Choroid plexus epithelial cell (primary cell): ENCODE measurements at places on chromosomes 5 and 9.

GRCh38 chr5:98769959-98770208 lies 3.6 kb upstream of the RGMB start:
- DNase-seq = no peak

DNA sequence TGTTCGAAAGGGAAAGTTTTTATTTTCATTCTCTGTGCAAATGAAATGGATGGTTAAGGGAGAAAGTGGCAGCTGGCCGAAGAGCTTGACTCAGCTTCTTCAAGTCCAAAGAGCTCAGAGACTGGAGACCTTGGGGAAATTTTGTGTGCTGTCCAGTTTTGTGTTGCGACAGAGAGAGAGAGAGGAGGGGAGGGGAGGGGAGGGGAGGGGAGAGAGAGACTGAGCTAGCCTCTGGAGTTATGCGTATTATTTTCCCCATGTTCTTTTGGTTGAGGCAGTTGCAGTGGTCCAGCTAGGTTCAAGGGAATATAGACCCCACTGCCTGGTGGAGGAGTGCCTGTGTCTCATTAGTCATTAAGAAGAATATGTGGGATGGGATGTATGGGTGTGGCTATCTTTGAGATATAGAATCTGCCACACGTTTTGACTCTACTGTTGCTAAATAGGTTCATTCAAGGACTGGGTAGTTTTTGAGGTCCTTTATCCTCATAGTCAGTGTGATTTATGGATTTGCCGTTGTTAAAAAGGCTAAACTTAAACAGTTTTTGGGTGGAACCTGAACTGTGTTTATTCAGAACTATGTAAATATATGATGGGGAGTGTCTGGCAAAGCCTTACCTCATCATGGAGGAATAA lies 69.7 kb downstream of the ARHGAP26 start:
- peak; percentile 30 for DNase-seq

- peak; percentile 93 for DNase-seq
Measured at GRCh38 chr9:120394058-120394669, 185.8 kb downstream of the CDK5RAP2 start.

GRCh38 chr5:151195622-151196021 lies 28.3 kb downstream of the CCDC69 start:
- peak; percentile 64 for DNase-seq

GRCh38 chr5:20370061-20370460 lies 382.1 kb upstream of the CDH18 start:
- no peak for DNase-seq

DNA sequence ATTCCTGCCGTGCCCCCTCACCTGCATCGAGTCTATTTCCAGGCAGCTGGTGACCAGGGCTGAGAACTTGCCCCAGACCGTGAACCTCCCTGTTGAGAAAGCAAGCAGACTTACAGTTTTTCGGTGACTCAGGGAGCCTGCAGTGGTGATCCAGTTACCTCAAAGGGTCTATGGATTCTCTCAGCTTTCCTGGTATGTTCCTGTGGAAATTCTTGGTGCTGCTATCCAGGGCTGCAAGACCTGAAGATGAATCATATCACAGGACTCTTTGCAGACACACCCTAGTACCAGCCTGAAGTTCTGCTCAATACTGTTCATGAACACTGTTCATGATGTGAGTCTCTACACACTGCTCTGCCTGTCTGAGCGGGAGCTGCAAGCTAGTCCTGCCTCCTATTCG lies 154.7 kb downstream of the WDR70 start:
- peak; percentile 63 for DNase-seq

- peak; percentile 73 for DNase-seq
Measured at GRCh38 chr9:33510262-33511183, 13.5 kb upstream of the ANKRD18B start.

DNA sequence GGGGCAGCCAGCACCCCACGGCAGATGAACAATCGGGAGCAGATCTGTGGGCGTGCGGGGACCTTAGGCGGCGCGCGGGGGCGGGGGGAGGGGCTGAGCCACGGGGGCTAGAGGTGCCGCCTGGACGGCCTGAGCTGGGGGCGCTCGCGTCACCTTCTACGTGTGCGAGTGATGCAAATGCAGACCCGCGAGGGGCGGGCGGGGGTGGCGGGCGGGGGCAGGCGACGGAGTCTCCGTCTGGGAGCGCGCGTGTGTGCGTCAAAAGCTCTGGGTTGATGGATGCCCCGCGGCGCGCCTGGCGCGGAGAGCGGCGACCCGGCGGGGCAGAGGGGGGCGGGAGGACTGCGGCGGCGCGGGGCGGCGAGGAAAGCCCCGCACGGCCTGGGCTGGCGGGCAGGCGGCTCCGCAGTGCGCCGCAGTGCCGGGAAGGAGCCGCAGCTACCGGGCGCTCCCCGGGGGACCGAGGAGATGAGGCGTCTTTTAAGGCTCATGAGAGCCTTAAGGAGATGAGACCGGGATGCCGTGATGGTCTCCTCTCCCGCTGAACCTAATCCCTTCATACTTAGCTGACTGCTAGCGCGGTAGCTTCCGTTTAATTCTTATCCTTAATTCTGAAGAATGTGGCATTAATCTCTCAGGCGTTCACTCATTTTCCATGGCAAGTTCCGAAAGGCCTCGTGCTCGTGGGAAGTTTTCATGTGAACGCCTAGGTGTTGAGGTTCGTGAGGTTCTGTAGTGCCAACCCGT lies 1.5 kb downstream of the SV2C start:
- DNase-seq = no peak

DNA sequence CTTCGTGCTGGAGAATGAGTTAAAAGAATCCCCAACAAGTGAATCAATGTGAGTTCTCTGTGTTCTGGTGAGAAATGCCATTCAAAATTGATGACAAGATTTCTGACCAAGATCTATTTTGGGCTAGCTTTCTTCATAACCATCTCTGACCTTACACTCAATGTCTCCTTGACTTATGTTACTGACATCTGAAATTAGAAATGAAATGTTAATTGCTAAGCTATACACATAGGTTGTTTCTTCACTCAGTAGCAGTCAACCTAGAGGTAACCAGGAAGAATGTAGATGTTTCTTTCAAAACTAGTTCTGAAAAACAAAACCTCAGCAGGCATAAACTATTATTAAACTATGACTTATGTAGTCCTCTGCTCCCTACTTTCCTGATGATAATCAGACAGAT lies 2220.7 kb upstream of the C9orf72 start:
- no peak for DNase-seq

- DNase-seq = no peak
Measured at GRCh38 chr5:143933451-143933850, 121.5 kb downstream of the HMHB1 start.

DNA sequence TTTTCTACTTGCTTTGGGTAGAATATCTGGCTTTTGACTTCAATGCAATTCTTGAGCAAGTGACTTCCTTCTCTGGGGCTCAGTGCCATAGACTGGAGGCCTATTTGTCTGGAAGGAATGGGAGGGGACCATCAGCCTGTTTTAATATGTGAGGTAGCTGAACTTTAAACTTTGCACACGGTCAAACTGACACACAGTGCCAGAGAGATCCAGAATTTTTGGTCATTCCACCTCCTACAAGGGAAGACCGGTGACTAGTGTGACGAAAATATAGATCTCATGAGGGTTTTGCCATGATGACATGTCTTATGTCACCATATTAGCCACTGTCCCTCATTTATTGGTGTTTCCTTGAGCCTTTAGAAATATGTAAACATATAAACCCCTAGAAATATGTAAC lies 44.6 kb upstream of the ZSWIM6 start:
- no peak for DNase-seq

DNA sequence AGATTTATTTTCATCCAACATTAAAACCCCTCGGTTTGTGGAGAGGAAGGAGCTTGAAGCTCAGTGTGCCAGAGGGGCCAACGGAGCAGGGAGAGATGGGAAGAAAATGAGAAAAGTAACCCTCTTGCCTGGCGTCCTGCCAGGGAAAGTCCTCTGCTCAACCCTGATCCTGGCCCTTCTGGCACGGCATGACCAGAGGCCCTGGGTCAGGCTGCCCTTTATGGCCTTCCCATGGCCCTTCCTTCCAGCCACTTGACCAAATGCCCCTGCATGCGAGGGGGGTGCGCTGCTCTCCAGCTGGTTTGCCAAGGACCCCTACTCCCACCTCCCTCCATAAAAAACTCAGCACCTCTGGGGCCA lies 43.8 kb downstream of the SPRY4 start:
- DNase-seq = no peak

DNA sequence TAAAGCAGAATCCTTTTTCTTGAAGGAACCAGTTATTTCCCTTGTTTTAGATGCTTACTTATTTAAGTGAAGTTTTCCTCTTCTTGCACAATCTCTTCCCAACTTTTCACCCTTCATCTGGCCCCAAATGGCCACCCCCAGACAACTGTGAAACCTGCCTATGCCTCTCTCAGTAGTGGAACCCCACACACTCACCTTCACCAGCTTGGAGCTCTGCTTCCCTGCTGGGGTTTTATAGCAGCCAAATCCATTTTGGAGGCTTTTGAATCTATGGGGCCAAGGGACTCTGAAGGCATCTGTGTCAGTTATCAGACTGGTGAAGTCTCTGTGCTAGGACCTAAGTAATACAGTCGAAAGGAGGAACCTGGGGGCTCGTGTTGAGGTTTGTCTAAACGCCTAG lies 22.9 kb upstream of the SPINK1 start:
- DNase-seq = no peak

DNA sequence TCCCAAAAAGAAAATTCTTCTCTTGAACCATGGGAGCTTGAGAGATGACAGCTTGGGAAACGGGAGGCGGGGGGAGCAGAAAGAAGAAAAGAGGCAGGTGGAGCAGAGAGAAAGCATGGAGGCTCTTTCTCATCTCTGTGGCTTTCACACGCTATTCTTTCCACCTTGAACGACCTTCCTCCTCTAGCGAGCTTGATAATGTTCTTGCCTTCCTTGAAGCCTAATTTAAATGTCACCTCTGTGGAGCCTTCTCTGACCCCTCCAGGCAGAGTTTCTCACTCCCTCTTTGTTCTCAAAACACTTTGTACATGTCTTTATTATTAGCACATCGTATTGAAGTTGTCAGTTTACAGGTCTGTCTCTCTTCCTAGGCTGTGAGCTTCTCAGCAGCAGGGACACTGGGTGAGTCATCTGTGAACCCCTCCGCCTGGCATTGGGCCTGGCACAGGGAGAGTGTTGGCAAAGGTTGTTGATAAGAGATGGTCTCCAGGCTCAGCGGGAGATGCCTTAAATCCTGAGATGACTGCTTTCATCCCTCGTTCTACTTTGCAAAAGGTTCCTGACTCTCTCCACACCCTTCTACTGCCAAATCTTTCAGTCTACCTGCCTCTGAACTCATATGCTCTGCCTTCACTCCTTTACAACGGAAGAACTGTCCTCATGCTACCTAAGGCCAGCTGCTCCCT lies 14.1 kb upstream of the STRBP start:
- no peak for DNase-seq

DNA sequence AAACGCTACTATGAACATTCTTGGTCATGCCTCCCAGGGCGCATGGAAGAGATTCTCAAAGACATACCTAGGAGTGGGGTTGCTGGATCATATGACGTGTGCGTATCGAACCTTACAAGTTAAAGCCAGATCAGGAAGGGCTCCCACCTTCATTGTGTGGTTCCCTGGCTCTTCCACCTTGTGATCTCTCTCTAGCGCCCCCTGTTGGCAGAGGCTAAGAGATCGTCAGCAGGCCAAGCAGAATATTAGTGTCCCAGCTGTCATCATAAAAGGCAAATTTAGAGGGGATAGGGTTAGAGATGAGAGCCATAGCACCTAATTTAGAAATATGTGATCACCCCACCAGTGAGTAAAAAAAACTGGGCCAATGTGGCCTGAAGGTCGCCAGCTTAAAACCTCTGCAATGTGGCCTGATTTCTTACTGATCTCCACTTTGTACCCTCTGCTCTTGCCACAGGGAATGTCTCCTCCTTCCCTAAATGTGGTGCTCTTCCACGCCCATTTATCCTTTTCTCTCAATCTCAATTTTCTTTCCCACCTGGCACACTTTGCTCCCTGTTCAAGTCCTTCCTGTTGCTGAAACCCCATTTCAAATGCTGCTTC lies 91.7 kb upstream of the SHB start:
- peak; percentile 61 for DNase-seq

DNA sequence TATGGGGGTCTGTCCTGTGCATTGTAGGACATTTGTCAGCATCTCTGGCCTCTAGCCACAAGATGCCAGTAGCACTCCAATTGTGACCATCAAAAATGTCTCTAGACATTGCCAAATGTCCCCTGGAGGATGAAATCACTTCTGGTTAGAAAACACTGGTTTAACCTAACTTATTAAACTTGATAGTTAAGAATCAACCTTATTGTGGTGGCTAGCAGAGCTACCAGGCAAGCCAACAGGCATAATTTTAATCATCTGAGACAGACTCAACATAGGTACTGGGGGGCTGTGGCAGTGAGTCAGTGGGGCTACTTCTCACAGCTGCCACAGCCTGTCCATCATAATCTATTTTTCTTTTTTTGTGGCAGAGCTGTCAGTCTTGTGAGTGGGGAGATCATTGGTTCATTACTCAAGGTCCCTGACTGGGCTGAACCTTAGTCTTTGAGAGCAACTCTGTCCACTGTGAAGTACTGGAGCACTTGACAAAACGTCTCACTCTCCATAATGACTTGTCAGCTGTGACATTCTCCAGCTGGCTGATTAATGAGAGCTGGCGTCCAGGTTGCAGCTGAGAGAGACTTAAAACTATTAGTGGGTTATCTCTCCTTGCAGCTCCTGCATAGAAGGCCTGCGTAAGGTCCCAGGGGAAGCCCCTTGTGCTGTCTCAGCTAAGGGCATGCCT lies 107.9 kb downstream of the DCP2 start:
- DNase-seq = no peak

GRCh38 chr9:78130853-78131252 lies 99.2 kb upstream of the GNAQ start:
- DNase-seq = no peak

DNA sequence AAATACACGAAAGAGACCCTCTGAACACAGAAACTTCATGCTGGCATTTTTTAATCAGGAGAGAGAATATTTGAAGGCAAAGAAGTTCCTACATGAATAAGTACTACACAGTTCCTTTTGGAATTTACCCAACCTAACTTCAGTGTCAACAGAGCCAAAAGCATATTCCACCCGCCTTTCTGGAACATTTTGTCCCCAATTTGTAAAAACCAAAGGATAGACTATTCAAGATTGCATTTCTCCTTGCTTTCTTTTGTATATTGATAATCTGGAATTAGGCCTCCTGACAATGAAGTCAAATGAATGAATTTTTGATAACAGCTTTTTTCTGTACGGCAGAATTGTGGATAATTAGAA lies 39.4 kb upstream of the TRAF1 start:
- no peak for DNase-seq

DNA sequence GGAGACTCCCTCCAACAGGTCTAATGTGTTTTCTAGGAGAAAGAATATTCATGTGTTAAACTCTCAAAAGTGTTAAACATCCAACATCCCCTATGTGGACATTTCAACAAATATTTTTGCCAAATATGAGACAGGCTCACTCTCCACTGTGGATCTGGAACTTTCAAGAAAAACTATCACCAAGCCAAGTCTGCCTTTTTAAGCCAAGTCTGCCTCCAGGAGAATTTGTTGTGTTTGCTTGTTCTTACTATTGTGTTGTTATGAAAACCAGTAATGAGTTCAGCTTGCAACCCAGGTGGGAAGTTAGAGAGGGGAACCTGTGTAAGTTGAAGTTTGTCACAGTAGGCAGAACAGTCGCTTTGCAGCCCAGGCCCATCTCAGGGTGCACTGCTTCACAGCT lies 228.1 kb downstream of the NFIB start:
- DNase-seq = no peak

GRCh38 chr5:156147944-156148285 lies 179.0 kb upstream of the SGCD start:
- no peak for DNase-seq
